SW 1271 (cell line): ENCODE measurements at places on chromosomes 11 and 22.

- DNase-seq: no peak
Measured at GRCh38 chr11:68329978-68330699, 17.7 kb downstream of the LRP5 start.

DNA sequence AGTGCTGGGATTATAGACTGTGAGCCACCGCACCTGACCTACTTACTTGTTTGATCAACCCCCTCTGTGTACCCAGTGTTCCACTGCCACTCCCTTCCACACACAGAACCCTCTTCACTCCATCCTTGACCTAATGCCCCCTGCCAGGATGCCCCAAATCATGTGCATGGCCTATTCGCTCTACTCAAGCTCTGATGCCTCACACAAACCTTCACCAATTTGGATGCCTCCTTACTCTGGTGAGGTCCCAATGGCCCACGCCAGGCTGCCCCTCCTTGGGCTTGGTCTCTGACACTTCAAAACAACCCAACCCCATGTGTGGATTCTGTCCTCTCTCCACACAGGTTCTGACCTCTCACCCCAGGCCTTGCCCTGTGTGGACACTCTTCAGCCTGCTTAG is 9.4 kb upstream of the PSMC3 start:
- no peak for DNase-seq

DNA sequence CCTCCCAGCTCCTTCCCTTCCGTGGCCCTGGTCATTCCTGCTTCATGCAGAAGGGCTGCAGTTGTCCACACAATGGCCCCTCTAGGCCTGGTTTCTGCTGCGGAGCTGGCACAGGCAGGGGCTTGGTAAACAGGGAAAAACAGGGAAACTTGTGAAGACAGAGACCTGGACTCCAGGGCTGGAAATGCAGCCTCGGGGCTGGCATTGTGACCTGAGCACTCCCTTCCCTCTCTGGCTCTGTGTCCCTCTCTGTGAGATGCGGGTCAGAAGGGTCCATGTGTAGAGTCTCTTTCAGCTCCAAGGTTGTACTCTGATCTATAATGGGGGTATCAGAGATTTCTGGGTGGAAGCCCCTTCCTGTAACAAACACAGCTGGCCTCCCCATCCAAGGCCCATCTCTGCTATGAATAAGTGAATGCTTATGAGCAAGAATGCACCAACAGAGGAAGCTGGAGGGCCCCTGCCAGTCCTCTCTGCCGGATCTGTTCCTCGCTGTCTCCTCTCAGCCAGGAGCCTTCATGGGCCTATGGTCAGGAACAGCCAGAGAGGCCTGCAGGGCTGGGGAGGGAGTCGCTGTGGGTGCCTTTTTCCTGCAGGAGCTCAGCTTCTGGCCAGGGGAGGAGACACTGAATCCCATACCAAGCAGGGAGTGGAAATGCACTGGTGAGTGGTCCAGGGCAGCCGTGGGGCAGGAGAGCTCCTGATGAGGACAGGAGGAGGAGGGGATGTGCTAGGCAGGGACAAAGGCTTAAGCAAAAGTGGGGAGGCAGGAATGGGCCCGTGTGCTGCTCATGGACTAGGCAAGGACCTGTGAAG is 6.7 kb upstream of the DERL3 start:
- DNase-seq: no peak

GRCh38 chr11:36164506-36165250 is 124.5 kb downstream of the COMMD9 start:
- DNase-seq: no peak

- DNase-seq: no peak
Measured at GRCh38 chr11:67269401-67270255, 3.4 kb downstream of the GRK2 start.

DNA sequence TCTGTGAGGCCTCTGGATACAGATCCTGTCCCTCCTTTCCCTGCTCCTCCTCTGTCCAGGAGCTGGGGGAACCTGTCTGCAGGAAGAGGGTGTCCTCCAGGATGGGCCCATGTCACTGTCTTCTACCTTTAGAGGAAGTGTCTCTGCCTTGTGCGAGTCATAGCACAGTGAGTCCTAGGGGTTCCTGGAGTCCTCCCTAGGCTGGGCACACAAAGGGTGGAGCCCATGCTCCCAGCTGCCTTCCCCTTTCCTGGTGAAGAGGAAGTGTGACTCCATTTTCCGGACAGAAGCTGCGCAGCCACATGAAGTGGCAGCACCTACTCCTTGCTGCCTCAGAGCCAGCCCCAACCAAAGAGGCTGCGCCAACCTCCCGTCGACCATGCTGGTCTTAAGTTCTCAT is 112.2 kb downstream of the CTTN start:
- no peak for DNase-seq

GRCh38 chr22:45548247-45548840 is 45.7 kb downstream of the FBLN1 start:
- DNase-seq: no peak

DNA sequence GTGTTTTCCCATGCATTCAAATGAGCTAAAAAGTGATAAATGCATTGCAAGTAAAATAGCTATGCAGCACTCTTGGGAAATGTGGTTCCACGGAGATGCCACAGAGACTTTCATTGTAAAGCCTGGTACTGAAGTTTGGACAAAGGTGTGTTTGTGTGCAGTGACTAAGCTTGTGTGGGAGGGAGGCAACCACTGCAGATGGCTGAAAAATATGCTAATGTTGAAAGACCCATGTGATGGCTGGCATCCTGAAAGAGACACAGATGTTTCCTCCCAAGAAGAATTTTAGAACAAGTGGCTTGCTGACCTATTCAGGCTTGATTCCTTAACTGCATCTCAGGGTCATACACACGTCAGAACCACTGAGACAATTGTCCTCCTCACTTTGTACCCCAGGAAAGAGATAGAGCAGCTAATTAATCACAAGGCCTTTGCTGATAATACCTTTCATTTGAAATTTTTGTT is 73.8 kb downstream of the FAM76B start:
- DNase-seq: no peak
